Hindlimb muscle (tissue), 1 donor: ENCODE measurements at places on chromosomes 7 and 10.

- no peak for DNase-seq
Measured at GRCh38 chr7:47488201-47488968, 93.5 kb downstream of the TNS3 start.

- no peak for DNase-seq
Measured at GRCh38 chr10:58157076-58157766, 110.5 kb downstream of the IPMK start.

DNA sequence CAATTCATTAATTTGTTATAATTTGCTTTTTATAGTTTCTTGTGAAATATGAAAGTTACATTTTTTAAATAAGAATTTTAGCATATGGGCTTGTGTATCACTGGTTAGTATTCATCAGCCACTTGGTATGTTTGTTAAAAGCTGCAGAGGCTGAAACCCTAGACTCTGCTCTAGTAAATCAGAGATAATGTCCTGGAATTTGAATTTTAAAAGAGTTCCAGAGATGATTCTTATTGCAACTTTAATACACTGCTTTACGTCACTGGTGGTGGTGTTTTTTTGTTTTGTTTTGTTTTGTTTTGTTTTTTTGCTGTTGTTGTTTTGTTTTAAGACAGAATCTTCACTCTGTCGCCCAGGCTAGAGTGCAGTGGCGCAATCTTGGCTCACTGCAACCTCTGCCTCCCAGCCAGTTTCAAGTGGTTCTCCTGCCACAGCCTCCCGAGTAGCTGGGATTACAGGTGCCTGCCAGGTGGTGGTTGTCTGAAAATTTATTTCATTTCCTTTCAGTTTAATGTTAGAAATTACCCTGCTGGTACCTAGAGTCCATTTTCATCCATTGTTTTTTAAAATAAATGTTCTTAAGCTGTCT is 43.8 kb downstream of the PTPN12 start:
- DNase-seq = no peak

GRCh38 chr10:73922864-73923133 is 11.9 kb downstream of the PLAU start:
- no peak for DNase-seq

GRCh38 chr10:34759837-34760215 is 55.3 kb downstream of the PARD3 start:
- DNase-seq = no peak
